ACHN (cell line): ENCODE measurements at places on chromosomes 2 and 18.

GRCh38 chr18:68177807-68178702 is 536.9 kb downstream of the TMX3 start:
- DNase-seq: no peak

DNA sequence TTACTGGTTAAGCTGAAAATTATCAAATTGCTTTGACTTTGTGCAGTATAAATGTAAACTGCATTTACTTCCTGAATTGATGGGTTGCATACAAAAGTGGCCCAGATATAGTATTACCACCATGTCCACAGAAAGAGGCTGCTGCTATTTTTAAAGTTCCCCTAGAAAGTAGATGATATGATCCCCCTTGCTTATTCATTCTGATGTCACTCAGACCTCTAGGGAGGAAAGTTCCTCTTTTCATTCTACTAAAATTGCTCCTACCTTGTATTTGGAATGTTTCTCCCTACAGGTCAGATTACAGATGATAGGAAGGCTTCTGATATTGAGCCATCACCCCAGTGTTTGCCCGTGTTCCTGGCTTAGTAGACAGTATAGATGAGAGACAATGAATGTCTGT is 247.6 kb upstream of the TNP1 start:
- no peak for DNase-seq

GRCh38 chr2:26709323-26710110 is 17.0 kb downstream of the KCNK3 start:
- no peak for DNase-seq

DNA sequence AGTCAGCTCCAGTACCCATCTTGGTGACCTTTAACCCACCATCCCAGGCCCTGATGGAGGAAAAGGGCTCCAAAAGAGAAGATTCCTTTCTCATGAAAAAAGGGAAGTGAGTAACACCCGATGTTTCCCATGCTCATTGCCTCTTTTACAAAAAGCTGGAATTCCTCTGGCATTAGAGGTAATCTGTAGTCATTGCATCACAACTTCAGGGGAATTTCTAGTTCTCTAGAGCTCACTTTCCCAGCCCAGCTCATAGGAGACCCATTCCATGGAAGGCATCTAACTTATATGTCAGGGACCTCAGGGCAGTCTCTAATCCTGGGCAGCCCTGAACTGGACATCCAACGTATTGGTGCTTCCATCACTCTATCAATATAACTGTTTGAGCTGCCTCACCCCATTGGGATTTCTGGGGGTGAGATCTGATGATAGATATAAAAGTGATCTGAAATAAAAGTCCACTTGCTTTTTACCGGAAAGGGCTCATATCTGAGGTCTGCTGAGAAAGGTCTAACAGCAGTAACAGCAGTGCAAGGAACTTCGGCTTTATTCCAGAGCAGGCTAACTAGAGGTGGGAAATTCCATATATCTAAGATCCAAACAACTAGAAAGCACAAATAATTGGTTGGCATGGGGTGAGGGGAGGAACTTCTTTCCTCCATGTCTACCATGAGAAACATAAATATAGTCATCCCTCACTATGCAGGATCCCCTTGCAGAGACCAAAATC is 106.1 kb downstream of the ETAA1 start:
- DNase-seq: peak; percentile 12

- no peak for DNase-seq
Observed at GRCh38 chr18:10182009-10182624, 268.3 kb downstream of the VAPA start.

DNA sequence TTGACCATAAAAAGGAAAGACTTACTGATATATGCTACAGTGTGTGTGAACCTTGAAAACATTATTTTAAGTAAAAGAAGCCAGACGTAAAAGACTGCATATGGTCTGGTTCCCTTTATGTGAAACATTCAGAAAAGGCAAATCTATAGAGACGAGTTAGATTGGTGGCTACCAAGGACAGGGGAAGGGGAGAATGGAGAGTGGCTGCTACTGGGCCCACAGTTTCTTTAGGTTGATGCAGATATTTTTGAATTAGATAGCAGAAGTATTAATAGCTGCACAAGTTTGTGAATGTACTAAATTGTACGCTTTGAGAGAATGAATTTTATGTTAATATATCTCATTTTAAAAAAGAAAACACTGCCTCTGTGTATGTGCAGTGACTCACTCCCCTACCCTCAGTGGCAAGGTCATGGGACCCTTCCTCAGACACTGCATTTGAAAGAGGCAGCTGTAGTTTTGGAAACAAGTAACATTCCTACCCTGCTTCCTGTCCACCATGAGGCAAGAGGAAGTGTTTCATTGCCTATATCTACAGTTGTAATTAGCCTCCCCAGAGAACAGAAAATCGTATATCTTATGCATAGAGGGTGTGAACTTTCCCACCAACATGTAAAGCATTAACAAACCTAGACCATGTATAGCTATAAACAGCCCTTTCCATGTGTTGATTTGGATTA is 29.8 kb upstream of the ARMC9 start:
- no peak for DNase-seq

DNA sequence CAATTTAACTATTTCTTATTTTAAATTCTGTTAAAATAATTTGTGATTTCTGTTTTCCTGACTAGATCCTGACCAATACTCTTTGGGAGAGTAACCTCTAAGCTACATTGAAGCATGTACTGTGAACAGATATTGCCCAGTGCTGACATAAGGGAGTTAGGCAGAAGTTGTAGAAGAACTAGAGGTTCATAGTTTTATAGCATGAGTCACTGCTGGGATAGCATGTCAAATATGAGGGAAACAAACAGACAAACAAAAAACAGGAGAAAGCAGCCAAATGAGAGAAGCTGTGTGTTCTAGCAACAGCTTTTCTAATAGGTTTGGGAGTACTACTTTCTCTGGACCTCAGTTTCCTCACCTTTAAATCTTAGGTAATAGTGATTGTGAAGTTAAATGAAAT is 72.4 kb downstream of the CERS6 start:
- DNase-seq: no peak

DNA sequence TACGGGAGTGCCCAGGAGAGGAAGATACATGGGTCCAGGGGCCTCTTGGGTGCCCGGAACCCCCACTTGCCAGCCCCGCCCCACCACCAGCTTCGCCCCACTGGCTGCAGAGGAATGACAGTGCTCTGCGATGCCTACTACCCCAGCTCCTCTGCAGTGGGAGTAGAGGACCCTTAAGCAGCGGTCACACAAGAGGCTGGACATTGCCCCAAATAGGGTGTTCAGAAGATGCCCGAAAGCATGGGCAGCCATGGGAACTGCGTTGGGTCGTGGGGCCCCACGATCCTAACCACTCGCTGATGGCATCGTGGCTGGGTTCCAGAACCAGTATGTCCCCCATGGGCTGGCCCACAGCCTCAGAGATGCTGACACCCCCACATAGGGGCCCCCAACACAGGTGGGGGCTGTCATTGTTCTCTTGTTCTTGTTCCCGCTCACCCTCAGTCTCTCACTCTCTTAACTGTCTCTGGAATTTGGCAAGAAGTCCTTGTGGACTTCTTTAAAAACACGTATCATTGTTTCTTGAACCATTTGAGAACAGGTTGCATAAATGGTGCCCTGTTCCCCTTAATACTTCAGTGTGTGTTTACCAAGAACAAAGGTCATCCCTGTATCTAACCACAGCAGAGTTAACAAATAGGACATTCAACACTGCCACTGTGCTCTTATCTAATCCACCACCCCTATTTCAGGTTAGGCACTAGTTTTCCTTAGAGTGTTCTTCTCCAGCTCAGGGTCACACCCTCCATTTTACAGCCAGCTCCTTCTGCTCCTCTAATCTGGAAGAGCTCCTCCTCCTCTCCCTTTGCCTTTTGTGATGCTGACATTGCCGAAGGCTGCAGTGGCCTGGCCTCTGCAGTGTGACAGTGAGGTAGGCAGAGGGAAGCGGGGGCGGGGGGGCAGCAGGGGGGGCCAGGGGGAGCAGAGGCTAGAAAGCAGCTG is 76.3 kb downstream of the STPG4 start:
- DNase-seq: no peak

DNA sequence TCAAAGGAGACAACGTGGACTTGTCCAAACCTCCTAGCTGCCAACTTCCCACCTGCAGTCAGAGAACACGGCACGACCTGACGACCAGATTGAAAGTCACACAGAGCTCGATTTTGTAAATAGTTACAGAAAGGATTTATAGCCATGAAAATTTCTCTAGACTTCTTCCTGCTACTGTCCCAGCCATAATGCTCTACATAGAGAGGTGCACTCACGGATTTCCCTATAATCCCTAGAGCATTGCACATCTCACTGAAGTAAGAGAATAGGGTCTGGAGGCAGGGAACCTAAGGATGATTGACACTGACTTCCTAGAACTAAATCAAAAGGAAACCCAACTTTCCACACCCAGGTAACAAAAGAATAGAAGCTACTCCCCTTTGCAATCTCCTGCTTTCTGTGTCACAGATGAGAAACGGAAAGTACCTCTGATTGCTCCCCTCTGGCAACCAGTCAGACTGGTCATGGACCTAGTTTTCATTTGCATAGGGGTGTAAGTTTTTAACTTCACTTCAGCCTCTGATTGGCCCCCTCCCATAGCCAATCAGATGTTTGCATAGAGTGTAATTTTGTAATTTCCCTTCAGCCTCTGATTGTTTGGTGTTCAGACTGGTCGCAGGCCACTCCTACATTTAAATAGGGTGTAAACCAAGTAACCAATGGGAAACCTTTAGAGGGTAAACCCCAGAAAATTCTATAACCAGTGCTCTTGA is 58.6 kb upstream of the FBXO11 start:
- DNase-seq: no peak

DNA sequence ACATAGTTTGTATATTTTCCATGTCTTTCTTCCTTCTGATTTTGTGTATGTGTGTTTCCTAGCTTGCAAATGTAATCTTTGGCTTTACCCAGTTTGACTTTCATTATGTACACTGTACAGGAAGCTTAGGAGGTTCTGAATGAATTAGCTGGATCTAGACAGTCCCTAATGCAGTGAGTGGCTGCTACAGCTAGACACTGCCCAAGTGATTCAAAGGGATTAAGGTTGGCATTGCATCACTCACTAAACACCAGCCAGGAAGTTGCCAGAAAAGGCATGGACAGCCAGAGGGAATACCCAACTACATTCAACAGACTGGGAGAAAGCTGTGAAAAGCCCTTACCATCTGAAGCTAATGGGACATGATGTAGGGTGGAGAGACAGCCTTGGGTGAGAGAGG is 316.0 kb upstream of the MEX3C start:
- DNase-seq: no peak
